GM04503 (cell line): ENCODE measurements at places on chromosomes 7 and 10.

DNA sequence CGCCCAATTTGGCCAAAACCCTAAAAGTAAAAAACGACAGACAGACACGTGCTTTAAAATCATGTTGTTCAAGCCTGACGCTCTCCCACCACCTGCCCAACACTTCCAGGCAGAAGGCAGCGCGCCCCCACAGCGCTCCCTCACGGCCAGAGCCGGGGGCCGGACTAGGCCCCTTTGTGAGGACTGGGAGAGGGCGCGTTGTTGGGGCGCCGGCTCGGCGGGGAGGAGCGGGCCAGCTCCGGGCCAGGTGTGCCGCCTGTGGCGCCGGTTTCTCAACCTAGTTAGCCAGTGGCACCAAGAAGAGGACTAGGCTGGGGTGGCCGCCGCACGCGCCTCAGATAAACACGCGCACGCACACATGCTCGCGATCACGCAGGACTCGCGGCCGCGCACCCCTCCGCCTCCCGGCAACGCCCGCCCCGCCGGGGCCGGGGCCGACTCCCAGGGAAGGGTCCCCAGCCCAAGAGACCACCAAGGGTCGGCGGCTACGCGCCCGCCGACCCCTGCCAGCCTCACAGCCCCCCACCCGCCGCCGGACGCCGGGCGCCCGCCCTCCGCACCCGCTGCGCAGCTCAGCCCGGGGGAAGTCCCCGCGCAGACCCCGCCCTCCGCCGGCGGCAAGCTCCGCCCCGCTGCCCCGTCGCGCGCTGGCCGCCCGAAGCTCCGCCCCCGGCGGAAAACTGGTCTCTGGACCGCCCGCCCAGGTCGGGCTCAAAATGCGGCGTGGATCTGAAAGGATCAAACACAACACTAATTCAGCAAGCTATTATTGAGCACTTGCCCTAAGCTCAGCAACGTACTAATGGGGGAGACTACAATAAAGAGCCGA, at the start of gene IMMP2L:
Gene IMMP2L (minus strand): TSS at position 589 of the 829 bp plus-strand sequence.
- peak; percentile 38 for DNase-seq

- no peak for DNase-seq
These were observed 250.1 kb upstream of the MBL2 start for GRCh38 chr10:53022611-53023088.

DNA sequence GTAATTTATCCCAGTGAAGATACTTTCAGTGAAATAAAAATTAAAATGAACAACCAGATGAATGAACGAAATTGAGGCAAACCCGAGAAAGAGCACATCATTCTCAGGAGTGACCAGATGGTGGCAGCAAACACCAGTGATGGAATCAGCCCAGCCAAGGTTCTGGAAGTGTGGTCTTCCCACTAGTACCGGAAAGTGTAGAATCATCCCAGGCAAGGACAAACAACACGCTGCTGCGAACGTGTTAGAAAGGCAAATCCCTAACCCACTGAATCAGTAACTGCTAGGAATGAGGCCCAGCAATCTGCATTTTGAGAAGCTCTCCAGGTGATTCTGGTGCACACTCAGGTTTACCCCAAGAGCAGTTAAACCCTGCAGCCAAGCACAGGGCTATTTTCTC, 15.5 kb upstream of the SLC18A3 start:
- DNase-seq: no peak

DNA sequence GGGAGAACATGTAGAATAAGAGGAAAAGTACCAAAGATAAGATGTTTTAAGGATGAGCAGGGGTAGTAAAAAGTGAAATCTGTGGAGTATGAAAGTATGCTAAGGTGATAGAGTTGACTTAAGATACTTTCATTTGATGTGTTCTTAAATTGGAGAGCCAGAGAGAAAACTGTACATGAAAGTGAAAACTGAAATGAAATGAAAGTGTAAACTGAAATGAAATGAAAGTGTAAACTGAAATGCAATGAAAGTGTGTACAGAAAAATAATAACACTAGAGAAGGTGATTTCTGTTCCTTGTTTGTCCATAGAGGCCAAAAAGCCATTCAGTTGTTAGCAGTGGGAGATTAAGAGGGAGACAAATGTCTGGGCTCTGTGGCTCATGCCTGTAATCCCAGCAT, 17.5 kb downstream of the AHR start:
- no peak for DNase-seq

DNA sequence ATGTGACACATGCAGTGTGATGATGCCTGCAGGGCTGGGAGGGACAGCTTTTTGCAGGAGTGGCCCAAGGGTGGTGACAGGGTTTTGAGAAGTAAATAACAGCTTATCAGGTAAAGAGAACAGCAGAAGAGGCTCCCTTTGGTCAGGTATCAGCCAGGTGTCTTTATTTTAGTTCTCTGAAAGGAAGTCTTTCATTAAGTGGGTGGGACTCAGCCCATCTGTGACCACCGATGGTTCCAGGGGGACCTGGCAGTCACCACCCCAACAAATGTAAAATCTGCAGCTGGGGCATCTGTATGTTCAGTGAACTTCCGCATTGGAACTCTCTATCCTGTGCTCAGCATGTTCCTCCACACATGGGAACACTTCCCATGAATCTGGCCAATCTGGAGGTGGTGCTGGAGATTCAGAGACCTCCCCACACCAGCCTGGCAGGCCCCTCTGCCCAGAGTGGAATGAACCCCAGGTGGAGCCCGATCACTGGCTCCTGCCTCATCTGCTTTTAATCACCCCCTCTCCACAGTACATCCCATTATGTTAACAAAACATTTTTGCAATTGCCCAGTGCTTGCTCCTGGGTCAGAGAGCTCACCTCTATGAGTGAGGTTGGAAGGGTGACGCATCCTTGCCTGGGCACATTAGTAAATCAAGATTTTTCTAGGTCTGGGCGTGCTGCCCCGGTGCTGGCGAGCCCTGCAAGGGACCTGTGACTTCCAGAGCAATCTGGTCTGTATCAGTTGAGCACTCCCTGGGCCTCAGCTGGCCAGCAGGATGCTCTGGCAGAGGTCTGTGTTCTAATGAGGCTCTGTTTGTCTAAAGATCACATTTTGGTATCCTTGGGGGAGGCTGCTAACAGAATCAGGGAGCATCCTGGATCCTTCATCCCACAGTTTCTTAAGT, 140.4 kb upstream of the GDF10 start:
- no peak for DNase-seq

GRCh38 chr7:41476460-41476803, 226.5 kb downstream of the INHBA start:
- no peak for DNase-seq

GRCh38 chr7:156472267-156472666, 168.3 kb upstream of the RNF32 start:
- no peak for DNase-seq

DNA sequence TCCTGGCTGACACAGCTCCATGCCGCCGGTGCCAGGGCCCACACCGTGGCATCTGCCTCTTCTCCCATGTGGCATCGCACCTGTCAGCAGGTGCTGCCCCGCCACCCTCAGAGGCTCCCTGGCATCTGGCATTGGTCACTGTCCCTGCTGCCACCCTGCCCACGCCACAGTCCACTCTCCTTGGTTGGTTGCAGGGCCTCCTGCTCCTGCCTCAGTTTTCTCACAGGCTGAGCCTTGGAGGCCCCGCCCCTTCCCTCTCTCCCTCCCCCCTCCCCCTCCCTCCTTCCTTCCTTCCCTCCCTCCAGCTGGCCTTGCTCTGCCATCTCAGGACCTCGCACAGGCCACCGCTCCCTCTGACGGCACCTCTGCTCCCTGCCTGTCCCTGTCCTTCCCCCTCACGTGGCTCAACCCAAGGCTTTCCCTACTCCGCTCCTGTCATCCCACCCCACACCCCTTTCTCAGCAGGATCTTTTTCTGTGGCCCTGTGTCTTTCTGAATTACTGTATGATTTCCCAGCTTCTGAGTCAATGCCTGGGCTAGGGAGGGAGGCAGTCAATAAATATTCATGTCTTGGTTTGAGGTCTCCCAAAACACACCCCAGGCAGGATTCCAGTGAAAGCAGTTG, 87.4 kb downstream of the INPP5A start:
- DNase-seq: no peak

- no peak for DNase-seq
These were observed 96.9 kb upstream of the LRRTM3 start for GRCh38 chr10:66828957-66829356.

DNA sequence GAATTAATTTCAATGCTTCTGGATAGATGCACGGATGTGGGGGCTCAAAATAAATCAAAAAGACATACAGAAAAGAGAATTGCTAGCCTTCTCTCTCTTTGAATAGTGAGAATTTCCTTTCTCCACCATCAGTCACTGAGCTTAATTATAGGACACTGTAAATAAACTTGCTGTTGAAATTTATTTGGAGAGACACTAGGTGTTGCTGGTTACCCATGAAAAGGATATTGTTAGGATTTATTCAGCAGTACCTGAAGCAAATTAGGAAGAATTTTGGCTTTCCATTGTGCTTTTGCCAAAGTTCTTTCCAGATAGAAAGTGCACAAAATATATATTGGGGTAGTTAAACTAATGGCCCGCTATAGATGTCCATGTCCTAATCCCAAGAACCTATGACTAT, 27.6 kb downstream of the GCC1 start:
- DNase-seq: no peak

DNA sequence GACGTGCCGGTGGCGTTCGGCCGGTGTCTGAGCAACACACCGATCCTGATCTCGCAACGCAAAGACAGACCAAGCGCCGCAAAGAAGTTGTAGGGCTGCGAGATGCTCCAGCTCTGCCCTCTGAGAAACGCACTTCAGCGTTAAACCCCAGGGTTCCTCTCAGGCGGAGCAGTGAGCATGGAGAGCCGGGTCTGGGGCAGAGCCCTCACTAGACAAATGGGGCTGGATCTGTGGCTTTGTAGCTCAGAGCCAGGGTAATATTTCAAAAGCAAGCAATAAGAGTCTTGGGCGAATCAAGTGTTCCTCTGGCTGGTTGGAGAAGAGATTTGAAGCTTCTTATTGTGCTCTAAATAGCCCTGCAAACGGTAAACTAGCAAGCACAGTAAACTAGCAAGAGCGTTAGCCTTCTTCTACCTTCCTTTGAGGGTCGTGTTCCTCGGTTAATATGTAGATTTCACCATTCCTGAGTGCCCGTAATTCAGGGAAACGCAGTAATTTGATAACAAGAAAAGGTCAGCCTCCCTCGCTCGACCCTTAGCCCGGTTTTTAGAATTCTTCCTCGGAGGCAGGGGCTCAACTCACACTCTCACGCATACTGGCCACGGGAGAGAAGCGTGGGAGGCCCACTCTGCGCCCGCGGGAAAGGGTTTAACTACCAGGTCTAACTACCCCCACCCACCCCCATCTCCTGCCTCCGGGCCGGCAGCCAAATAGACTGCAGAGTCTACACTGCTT, 6.7 kb downstream of the SKAP2 start:
- no peak for DNase-seq

- no peak for DNase-seq
These were observed 163.2 kb downstream of the JAZF1 start for GRCh38 chr7:28017372-28017771.

- no peak for DNase-seq
These were observed 16.5 kb downstream of the CD36 start for GRCh38 chr7:80654887-80655340.
